ENCODE measurements at places on chromosomes 5 and 9.
A peak's percentile ranks its signal among the peaks of the same experiment; 100 is the strongest.

- H3K36me3 ChIP-seq = no peaks in the 10 kb centered on the region
- H3K4me3 ChIP-seq = no peak overlapping the region
- DNase-seq = no peak
- no peaks in the 10 kb centered on the region for H3K27me3 ChIP-seq
- peaks cover 11% of the 10 kb centered on the region for H3K4me1 ChIP-seq
Measured at GRCh38 chr5:78237911-78238310, 56.6 kb downstream of the AP3B1 start.

- H3K4me1 ChIP-seq = no peaks in the 10 kb centered on the region
- no peak overlapping the region for H3K27ac ChIP-seq
- no peaks in the 10 kb centered on the region for H3K27me3 ChIP-seq
- DNase-seq = no peak
- H3K36me3 ChIP-seq = no peaks in the 10 kb centered on the region
Measured at GRCh38 chr5:5522336-5522735, 99.9 kb downstream of the ICE1 start.

- DNase-seq = no peak
- H3K27me3 ChIP-seq = no peaks in the 10 kb centered on the region
- H3K27ac ChIP-seq = no peak overlapping the region
- H3K4me3 ChIP-seq = no peak overlapping the region
Measured at GRCh38 chr5:142823126-142823525, 52.9 kb downstream of the ARHGAP26 start.

- H3K27me3 ChIP-seq = no peaks in the 10 kb centered on the region
- no peak overlapping the region for H3K4me3 ChIP-seq
- no peak overlapping the region for H3K27ac ChIP-seq
Measured at GRCh38 chr5:1525624-1526189, 1.9 kb upstream of the LPCAT1 start.

DNA sequence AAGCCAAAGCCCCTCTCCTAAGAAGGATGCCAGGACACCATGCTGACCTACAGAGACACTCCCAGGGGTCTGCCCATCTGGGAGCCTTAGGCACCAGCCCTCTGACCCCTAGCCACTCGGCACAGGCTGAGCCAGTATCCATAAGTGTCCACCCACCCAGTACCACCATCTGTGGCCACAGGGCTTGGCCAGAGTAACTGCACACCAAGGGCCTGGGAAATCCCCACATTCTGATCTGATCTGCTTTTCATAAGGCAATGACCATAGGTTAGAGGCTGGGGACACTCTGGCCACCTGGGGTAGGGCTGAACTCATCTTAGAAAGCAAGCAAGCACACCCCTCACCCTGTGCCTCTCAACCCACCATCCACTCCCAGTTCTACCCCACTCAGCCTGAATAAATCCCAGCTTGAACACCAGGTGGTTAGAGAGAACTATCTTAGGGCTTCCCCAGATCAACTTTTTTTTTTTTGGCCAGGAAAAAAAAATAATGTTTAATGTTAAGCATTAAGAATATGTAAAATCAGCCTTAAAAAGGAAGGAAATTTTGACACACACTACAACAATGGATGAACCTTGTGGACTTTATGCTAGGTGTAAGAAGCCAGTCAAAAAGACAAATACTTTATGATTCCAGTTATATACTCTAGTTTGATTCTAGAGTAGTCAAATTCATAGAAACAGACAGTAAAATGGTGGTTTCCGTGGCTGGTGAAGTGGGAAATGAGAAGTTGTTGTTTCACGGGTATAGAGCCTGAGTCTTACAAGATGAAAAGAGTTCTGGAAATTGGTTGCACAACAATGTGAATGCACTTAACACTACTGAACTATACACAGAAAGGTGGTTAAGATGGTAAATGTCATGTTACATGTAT, 6.2 kb downstream of the GNPDA1 start:
- H3K36me3 ChIP-seq = peaks cover 22% of the 10 kb centered on the region
- DNase-seq = no peak
- H3K4me3 ChIP-seq = no peak overlapping the region
- H3K27me3 ChIP-seq = no peaks in the 10 kb centered on the region
- no peak overlapping the region for H3K27ac ChIP-seq
- H3K4me1 ChIP-seq = no peaks in the 10 kb centered on the region

GRCh38 chr9:17876687-17877086, 297.8 kb downstream of the SH3GL2 start:
- DNase-seq = no peak
- no peaks in the 10 kb centered on the region for H3K27me3 ChIP-seq
- H3K4me1 ChIP-seq = no peaks in the 10 kb centered on the region
- no peak overlapping the region for H3K27ac ChIP-seq

- H3K4me1 ChIP-seq = peaks cover 7% of the 10 kb centered on the region
- H3K27ac ChIP-seq = no peak overlapping the region
- no peaks in the 10 kb centered on the region for H3K27me3 ChIP-seq
- H3K36me3 ChIP-seq = peaks cover 8% of the 10 kb centered on the region
- no peak overlapping the region for H3K4me3 ChIP-seq
Measured at GRCh38 chr5:172846249-172846648, 12.2 kb downstream of the ERGIC1 start.

DNA sequence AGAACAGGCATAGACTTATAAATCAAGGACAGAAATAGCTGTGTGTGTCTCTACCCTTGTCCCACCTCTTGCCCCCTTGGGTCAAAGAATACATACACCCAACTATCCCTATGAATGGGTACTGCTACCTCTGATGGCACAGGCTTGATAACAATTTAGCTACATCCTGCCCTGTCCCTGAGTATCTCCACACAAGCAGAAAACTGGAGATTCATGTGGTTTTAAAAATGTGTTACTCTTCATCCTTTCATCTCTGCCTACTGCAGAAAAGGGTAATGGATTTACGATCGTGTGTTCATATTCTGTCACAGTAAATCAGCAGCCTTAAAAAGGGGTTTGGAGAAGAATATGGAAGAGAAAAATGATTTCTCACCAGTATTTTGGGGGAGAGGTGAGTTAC, 49.2 kb upstream of the NREP start:
- no peaks in the 10 kb centered on the region for H3K27me3 ChIP-seq
- no peak overlapping the region for H3K4me3 ChIP-seq
- no peak for DNase-seq
- H3K4me1 ChIP-seq = peaks cover 14% of the 10 kb centered on the region
- H3K27ac ChIP-seq = peak overlapping the region; percentile 81
- no peaks in the 10 kb centered on the region for H3K36me3 ChIP-seq

DNA sequence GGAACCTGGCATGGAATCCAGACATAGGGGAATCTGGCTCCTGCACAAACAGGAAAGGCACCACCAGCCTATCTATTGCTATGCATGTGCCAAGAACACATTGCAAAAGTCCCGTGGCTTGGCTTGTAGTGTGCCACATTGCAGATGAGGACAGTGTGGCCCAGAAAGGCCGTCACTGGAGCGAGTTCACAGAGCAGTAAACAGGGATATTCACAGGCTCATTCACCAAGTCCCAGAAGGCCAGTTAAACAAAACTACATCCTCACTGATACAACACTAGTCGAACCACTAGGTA, 39.6 kb upstream of the TRIM32 start:
- no peak overlapping the region for H3K27ac ChIP-seq
- no peaks in the 10 kb centered on the region for H3K4me1 ChIP-seq
- no peak for DNase-seq
- no peaks in the 10 kb centered on the region for H3K36me3 ChIP-seq
- no peak overlapping the region for H3K4me3 ChIP-seq

Data from thoracic aorta (tissue), 2 donors.